ENCODE measurements at places on chromosomes 1 and 21.

GRCh38 chr1:198287916-198288315, 131.1 kb downstream of the NEK7 start:
- no peak for DNase-seq

- no peak for DNase-seq
These were observed 51.7 kb downstream of the SLC37A1 start for GRCh38 chr21:42565206-42565810.

GRCh38 chr1:119535381-119535780, 28.4 kb downstream of the HSD3B1 start:
- DNase-seq: no peak

- no peak for DNase-seq
These were observed 26.4 kb downstream of the ILDR2 start for GRCh38 chr1:166948856-166949350.

DNA sequence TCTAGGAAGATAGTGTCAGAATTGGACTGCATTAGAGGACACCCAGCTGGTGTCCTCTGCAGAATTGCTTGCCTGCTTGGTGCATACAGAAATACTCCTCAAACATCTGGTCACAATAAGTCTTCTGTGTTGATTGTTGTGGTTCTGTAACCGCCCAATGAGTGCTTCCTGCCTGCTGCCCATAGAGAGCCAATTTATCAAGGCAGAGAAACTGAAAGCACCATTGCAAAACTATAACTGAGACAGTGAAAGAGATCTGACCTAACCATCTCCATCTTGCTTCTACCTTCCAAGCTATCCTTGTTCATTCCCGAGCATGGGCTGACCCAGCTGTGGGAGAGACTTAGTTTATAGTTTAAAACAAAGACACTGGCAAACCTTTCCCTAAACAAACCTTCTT, 462.4 kb upstream of the RGS18 start:
- DNase-seq: peak; percentile 4

DNA sequence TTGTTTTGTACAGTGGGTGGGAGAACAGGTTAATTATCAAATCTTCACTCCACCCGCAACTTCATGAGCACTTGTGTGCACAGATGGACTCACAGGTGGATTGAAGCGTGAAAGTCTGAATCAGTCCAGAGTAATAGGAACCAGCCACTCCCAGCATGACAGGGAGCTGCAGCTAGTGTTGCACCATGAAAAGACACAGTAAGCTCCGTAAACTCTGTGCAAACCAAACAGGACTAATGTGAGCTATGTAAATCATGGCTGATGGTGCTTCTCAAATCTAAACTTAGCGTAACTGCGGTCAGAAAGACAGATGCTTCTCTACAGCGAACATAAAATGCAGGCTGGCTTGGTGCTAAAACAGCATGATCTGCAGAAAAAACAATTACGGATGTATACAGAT, 114.4 kb downstream of the CENPF start:
- DNase-seq: no peak

DNA sequence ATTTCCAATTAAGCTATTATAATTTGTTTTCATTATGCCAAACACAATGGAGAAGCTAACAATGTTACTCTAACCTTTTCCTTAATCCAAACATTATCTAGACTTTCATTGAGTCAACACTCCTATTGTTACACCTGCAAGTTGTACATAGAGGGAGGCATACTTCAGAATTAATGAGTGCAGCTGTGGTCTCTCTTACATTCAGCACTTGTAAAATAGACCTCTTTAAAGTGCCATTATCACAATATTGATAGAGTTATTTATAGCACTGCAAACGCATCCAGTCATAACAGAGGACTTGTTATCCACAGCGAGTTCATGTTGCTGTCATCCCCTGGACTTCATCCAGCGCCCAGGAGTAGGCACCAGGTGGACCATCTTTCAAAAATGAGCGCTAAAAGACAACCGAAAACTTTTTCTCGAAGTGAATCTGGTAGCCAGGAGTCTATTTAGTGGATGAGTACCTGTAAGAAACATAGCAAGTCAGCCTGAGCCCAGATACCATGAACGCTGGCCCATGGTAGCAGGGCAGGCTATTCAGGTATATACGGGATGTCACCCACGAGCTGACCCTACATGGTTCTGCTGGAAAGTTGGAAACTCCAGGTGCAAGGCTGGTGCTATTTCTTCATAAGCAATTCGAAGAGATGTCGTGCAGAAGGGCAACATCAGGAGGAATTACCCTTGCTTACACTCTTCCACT, 70.6 kb upstream of the NFIA start:
- no peak for DNase-seq

- no peak for DNase-seq
These were observed 60.6 kb downstream of the MEGF6 start for GRCh38 chr1:3550511-3551289.

- no peak for DNase-seq
These were observed 66.7 kb downstream of the TEX35 start for GRCh38 chr1:178579562-178579961.

DNA sequence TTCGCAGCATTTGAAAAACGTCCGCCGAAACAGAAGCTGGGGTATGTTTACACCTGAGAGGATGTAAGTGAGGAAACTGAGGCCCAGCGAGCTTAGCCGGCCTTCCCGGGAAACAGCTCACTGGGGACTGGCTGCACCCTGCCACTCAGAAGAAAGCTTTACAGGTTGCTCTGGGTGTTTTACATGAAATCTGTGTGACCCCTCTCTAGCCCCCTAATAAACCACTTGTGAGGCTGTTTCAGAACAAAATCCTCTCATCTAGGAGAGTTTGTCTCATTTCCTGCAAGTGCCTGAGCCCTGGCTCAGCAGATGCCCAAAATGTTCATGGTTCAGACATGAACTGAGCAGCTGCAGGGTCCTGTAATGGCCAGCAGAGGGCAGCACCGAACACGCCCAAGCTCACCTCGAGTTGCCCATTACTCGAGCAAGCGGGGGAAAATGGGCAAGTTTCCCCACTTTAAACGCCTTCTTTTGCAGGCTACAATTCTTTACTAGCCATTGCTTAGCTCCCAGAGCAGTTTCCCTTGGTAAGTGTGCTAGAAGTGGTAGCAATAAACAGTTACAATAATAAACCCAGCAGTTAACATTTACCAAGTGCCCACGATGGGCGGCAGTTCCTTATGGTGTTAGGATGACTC, 76.4 kb downstream of the FHAD1 start:
- no peak for DNase-seq

- DNase-seq: peak; percentile 99
These were observed 369.1 kb upstream of the VAMP3 start for GRCh38 chr1:7401814-7402547.
